BJ (cell line): ENCODE measurements at places on chromosomes 6 and 20. TPM values are rescaled to one million over a fixed set of nuclear protein-coding genes. Genes with fewer than 3 reads are reported as not detected.
A peak's percentile ranks its signal among the peaks of the same experiment; 100 is the strongest.

DNA sequence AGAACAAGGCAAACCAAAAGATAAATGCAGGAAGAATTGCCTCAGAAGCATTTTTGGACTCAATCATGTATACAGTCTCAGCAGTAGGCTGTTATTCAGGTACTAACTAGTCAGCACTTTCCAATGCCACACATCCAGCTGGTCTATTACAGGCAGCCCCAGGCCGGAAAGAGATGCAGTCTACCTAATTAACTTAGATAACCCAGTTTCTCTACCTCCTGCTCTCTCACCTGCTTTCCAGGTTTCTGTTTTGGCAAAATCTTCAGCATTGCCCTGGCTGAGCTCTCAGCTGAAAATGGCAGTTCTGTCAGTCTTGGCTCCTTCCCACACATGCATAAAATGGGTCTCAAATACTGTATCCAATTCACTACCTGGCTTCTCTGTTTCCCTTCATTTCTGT lies 101.3 kb upstream of the UFL1 start:
- no peak for DNase-seq

DNA sequence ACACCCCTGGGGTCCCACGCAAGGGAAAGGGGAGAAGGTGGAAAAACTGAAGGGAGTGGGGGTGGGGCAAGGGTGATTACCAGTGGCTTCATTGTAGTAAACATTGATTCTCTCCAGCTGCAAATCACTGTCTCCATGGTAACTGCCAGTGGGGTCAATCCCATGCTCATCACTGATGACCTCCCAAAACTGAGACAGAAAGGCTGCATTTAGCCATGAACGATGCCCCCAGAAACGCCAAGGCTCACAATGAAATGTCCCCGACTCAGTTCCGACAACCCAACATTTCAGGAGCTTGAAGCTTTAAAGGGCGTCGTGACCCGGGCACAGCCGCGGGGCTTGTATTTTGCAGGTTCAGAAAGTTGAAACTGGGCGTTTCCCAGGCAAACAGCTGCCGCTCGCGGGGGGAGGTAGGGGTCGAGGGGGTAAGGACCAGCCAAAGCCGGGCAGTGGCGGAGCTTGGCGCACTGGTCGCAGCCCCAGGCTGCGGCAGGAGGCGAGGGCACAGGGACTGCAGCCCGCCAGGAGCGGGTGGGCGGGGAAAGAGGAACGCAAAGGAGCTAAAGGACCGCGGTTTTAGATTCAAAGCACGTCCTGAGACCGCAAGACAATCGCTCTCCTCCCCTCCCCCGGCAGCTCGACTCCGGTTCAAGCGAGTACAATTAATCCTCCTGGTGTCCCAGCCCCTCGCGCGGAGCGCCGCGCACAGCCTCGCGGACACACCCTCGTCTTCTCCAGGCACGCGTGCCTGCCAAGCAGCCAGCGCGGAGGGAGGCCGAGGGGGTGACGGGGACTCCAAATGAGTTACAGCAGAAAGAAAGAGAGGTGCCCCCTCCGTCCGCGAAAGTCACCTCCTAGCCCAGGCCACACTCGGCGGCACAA lies 731 bp downstream of the TUBB2B start:
- no peak for DNase-seq

GRCh38 chr6:34465531-34466241 lies at the start of gene PACSIN1:
Gene PACSIN1, plus strand, starts transcription at chr6:34466076. Its CDS starts 60,230 bp downstream, at chr6:34526306.
- DNase-seq = no peak

DNA sequence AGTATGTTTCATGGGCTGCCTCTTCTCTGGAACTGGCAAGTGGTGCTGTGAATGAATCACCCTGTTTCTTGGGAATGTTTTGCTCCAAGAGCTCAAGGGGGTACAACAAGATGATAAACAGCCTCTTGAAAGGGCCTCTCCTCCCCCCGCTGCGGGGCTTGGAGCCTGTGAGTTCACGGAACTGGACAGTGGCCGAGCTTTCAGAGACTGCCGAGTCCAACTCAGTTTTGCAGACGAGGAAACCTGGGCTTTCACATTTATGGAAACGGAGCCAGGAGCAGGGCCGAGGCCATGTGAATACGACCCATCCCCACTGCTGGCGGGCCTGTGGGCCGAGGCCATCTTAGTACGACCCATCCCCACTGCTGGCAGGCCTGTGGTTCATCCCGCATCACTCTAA lies 18.2 kb upstream of the SRC start:
- DNase-seq = peak; percentile 40

GRCh38 chr6:161984713-161985112 lies 710.9 kb upstream of the AGPAT4 start:
- DNase-seq = no peak

DNA sequence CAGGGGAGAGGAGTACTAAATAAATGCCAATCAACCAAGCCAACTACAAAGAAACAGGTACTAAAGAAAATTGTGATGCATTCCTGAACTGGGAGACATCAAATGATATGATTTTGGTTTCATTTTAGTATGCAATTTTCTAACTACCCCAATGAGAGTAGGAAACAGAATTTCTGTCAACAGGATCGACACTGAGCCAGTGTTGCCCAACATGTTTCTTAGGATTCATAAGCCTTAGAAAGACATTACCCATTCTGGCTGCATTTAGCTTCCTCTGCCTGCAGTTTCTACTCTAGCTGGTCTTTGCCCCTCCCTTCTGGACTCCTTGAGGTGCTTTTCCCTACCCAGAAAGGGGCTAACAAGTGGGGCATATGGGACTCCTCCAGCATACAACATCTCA lies 49.8 kb downstream of the KCTD20 start:
- no peak for DNase-seq

DNA sequence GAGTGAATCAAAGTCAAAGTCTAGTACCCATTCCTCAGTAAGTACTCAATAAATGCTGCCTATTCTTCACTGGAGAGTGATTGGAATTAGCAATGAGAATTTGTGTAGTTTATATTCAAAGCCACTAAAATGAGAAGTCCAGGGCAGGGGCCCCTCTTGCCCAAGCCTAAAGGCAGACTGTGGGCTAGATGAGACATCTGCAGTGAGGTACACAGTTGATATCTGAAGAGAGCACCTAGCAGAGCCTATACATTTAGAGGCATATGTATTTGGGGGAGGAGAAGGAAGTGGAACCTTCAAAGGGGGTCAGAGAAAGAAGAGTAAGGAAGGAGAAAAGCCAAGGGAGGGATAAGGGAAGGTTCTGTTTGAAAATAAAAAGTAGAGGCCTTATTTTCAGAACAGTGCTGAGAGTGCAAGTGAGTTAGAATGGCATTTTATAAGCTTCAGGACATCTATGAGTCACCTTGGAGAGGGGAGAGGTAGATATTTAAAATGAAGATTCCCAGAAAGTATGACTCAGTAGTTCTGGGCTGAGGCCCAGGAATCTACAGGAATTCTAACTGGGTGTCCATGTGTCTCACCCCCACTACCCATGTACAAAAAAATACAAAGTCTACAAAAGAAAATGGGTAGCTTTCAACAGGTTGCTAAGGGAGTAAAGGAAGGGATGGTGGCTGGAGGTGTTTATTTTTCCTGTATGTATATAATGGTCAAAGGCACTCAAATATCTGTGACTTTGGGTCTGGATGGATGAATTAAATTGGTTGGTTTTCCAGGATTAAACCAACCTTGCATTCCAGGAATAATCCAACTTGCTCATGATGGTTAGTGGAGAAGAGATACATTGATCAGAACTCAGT lies 135.1 kb downstream of the ZFP64 start:
- peak; percentile 83 for DNase-seq

GRCh38 chr20:23234311-23235078 lies 116.1 kb upstream of the NXT1 start:
- DNase-seq = no peak

DNA sequence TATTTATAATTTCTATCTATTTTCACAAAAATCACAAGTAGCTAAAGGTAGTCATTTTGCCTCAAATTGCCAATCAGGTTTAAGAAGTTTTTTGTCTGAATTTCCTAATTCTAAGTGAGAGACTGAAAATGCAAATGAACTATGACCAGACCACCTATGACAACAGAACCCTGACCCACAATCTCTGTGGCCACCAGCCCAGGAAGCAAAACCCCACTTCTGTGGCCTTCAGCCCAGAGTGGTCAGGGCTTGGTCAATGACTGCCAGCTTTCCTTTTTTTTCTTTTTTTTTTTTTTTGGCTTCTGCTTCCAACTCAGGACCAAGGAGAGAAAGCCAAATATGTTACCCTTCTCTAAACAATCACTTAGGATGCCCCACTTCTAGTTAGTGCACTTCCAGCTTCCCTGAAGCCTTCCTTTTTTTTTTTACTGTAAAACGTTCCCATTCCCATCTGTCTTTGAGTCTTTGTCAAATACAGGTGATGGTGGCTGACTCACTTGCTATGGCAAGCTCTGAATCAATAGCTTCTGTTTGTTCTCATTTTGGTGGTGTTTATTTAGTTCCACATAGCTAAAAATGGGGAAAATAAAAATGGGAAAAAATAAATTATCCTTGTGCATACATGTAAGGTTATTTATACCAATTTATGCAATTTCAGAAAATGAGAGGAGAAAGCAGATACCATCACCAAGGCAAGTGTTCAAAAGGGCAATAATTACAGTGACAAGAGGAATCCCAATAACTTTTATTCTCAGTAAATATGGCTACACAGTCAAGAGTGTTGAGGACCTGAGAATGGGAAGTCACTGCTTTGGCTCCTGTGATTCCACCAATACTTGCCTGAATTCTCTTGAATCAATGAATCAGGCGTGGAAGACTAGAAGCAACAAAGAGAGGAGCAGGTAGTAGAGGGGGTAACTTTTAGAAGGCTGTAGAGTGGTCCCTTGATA lies 170.3 kb upstream of the PDE7B start:
- DNase-seq = no peak

DNA sequence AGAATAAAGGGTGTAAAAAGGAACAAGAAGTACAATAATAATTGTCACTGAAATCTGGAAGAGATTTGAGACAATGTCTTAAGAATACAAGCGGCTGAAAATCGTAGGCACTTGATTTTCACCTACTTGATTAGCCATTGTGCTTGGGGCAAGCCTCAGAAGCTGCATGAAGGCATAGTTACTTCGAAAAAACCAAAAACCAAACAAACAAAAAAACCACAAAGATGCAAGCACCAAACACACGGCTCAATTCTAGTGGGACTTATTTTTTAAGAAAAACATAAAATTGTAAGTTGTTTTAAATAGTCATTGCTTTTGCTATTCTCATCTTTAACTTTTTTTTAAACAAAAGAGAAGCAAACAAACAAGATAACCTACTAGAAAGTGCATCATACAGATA lies 235.6 kb downstream of the OGFRL1 start:
- DNase-seq = no peak

MTO1 gene
- polyA plus RNA-seq = 17.7 and 22.3 TPM in 2 replicates

TRIM40 gene
- not detected in 2 replicates for polyA plus RNA-seq

CFAP61 gene
- polyA plus RNA-seq = not detected in 2 replicates

EYA4 gene
- 0.32 and 0.39 TPM in 2 replicates for polyA plus RNA-seq
